ENCODE measurements at places on chromosomes 4 and X. TPM values are rescaled to one million over a fixed set of nuclear protein-coding genes. Genes with fewer than 3 reads are reported as not detected.

DNA sequence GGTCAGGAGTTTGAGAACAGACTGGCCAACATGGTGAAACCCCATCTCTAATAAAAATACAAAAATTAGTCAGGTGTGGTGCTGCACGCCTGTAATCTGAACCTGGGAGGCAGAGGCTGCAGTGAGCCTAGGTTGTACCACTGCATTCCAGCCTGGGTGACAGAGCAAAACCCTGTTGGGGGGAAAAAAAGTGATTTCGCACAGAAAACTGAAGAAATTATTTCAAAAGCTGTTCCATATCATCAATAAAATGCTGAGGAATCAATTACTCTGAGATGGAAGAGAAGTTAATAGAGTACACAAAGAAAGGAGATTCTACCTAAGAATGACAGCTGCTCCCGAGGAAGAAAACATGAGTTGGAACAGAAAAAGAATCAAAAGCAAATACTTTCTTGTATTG lies 95.9 kb downstream of the PDGFC start:
- no peak for DNase-seq

DNA sequence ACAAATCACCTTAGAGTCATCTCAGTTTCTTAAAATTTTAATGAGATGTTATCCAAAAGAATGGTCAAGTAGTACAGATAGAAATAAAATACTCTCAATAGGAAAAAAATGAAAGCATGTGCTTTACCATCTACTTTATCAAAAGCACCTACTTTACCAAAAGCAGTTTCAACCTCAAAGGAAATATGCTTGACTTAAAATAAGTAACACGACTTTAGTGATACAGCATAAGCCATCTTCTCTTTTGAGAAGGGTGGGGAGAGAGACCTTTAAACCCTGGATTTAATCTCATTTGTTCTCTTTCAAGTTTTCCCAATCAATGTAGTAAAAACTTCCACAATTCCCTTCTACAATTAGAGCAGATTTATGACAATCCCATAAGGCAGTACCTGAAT lies 26.5 kb downstream of the OTUD4 start:
- no peak for DNase-seq

- no peak for DNase-seq
These were observed 786 bp upstream of the MAGEH1 start for GRCh38 chrX:55451141-55451540.

DNA sequence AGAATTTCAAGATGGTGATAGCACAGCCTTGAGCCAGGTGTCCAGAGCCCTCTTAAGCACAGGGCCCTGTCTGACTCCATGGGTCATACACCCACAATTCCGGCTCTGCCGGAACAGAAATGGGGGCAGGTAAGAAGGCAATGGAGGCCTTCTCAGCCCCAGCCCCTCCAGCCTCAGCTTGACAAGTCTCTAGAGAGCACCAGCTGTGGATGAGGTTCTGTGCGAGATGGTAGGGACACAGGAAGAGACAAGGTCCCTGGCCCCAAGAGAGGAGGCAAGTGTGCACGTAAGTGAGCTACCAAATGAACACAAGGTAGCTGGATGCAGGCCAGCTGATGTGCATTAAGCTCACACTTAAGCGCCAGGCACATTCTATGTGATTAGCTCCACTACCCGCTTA lies 2.4 kb upstream of the PRRG3 start:
- DNase-seq = no peak

DNA sequence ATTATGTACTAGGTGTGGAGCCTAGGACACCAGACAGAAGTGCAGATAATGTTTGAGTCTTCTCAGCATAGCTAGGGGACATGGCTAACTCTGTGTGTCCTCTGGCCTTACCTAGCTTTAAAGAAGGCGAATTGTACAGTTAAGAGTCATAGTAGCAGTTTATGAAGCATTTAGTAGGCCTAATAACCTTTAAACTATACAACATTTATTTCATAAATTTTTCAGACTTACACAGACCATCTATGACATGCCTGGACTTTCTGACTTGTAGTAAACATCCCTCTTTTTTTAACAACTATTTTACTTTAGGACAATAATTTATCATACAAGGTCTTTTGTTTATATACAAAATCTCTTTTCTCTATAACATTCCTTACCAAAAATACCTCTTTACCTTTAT lies 37.4 kb downstream of the ETNPPL start:
- DNase-seq = no peak

GRCh38 chrX:131779741-131780140 lies 235.9 kb downstream of the OR13H1 start:
- DNase-seq = no peak

DNA sequence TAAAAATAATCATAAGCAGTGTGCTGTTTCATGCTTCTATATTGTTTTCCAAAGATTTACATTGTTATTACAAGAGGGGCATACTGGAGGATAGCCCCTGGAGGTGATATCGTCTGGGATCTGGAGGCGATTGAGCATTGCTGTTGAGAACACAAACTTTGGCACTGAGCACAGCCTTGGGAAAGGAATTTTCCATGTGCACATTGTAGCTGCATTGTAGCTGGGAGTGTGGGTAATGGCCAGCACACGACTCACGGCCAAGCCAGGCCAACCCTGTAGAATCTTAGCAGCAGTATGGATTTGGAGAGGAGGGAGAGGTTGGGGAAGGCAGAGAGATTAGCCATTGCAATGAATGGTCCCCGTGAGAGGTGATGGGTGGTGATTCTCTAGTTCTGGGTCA lies 121.9 kb downstream of the SMIM20 start:
- DNase-seq = no peak

GRCh38 chr4:54662901-54663585 lies 5.3 kb downstream of the KIT start:
- DNase-seq = no peak

- no peak for DNase-seq
These were observed 22.7 kb downstream of the ADD1 start for GRCh38 chr4:2866160-2866861.

DNA sequence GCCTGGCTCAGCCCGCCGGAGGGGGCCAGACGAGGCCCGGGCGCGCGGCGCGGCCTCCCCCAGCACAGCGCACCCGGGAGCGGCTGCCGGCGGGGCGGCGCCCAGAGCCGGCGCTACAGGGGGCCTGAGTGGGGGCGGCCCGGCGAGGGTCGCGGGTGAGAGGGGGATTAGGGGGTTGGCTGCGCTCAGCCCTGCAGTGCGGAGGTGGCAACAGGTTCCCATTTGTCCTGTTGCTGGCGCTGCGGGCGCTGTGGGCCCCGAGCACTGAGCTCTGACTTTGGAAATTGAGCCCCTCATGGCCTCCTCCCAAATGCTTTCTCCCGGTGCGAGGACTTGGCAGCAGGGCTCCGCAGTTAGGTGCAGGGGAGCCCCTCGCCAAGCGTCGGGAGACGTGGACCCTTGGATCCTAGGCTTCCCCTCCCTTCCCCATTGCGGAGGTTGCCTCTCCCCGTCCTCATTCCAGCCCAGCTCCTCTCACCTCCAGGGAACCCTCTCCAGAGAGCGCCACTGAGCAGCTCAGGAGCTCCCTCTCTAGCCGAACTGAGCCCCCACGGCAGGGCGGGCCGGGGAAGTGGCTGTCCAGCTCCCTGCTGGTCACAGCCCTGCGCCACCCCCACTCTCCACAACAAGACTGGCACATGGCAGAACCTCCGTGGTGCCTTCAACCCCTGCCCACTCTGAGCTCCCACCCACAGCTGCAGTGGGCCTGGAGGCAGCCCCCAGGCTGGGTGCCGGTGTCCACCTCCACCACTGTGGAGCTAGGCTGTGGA lies 2.5 kb upstream of the DUSP9 start:
- DNase-seq = peak; percentile 62

GRCh38 chr4:157045507-157046127 lies 30.3 kb upstream of the GLRB start:
- no peak for DNase-seq

GRCh38 chrX:151790481-151791160 lies 56.1 kb downstream of the CNGA2 start:
- no peak for DNase-seq

DNA sequence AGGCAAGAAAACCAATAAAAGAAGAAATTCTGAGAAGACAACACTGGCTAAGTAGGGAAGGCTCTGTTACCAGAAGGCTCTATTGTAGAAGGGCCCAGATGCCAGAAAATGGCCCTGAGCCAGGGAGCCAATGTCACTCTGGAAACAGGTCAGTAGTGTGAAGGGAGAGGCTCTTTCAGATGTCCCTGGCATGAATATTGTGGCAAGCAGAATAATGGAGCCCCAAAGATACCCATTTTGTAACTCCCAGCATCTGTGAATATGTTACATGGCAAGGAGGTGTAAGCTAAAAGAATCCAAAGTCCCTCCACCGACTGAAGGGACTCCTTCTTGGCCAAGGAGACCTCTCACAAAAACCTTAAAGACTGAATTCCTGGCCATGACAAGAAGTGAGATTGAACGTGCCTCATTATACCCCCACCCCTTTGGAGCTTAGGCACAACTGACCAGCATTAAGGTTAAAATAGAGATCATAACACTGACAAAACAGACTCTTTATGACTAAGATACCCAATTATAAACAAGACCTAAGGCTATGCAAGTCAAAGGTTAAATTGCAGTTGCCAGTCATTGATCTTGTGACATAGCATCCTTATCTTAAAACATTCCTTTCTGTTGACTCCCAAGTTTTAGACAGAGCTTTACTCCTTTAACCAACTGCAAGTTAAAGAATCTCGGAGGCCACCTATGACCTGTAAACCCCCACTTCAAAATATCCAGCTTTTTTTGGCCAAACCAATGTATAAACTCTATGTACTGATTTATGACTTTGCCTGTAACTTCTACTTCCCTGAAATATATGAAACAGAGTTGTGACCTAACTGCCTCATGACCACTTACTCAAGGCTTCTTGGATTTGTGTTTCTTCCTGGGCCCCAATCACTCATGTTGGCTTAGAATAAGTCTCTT lies 42.2 kb upstream of the SMIM10 start:
- no peak for DNase-seq

GRCh38 chr4:26822546-26822945 lies 38.1 kb upstream of the STIM2 start:
- DNase-seq = no peak

DNA sequence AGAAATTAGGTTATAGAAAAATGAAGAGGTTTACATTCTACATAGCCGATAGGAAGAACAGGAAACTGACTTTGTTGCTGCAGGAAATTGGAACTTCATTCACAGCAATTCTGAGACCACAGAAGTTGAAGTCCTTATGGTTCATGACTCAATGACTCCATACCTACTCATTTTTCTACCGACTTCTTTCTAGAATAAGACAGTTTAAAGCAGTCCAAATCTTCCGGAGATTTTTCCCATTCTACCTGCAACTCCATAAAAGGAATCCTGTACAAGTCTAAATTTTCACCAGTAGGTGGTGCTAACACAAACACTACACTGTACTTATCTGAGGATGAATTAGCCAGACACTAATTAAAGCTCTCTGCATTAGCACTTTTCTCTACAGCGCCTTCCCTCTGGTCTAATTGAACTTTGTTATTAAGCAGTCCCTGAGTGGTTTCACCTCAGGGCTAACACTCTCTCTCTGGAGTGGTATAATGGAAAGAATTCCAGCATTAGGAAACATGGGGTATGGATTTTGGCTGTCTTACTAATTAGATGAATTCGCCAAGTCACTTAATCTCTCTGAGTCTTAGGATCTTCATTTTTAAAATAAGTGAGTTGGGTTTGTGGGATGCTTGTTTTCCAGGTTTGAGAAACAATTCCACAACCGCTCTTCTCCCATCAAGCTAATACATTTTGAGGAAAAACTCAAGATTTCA lies 167.9 kb downstream of the SMIM20 start:
- DNase-seq = no peak

The TAPT1 gene
- 40.1 TPM for total RNA-seq

The HCFC1 gene
- total RNA-seq = 86.5 TPM

The COMMD8 gene
- 19.4 TPM for total RNA-seq
